Myocyte (in vitro differentiated cells): ENCODE measurements at places on chromosomes 2 and 18. TPM values are rescaled to one million over a fixed set of nuclear protein-coding genes. Genes with fewer than 3 reads are reported as not detected.

- DNase-seq = no peak
These were observed 128.4 kb downstream of the IRS1 start for GRCh38 chr2:226671141-226671676.

DNA sequence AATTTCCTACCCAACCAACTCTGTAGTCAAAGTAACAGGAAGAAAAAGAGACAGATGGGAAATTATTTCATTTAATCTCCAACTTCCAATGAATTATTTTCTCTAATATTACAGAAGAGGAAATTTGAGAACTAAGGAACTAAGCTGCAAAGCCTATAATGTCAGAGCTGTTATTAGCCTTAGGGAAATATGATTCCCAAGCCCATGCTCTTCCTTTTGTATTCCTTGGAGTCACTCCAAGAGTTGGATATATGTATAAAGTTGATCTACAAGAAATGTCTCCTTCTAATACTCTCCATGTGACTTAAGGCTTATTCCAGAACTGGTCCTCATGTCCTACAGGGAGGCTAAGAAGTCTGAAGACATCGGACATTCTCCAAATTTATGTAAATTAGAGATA is 31.6 kb upstream of the VWC2L start:
- peak; percentile 21 for DNase-seq

DNA sequence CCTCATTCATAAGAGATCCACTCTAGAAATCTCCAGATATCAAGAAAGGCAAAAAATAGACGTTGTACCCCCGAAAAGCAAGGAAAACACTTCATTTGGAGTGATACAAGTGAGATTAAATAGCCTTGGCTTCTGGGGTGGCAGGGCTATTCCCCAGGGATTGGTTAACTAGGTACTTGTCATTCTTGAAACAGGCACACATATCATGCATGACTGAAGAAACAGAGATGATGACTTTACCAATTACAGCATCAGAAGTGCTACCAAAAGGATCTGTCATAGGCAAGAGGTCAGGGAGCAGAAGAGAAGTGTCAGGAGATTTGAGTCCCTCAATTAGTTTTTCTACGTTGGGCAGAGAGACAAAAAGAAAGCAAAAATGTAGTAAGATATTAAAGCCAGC is 45.2 kb upstream of the NFU1 start:
- DNase-seq = no peak

GRCh38 chr2:99821572-99821971 is 320.8 kb downstream of the AFF3 start:
- DNase-seq = no peak

DNA sequence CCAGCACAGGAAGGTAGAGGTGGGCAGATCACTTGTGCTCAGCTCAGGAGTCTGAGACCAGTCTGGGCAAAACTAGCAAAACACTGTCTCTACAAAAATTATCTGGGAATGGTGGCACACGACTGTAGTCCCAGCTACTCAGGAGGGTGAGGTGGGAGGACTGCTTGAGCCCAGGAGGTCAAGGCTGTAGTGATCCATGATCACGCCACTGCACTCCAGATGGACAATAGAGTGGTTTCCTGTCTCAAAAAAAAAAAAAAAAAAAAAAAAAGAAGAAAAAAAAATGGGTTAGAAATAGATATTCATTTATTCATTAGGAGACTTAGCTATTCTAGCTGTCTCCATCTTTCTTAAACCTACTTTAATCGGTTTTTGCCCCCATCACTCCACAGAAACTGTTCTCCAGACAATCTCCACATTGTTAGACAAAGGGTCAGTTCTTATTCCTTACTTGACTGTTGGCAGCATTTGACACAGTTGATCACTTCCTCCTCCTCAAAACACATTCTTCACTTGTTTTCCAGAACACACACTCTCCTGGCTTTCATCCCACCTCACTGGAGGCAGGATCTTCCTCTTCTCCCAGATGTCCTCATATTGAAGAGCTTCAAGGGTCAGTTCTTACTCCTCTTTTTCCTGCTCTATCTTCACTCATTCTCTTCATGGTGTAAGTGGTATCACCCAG is 103.1 kb downstream of the DTNB start:
- no peak for DNase-seq

DNA sequence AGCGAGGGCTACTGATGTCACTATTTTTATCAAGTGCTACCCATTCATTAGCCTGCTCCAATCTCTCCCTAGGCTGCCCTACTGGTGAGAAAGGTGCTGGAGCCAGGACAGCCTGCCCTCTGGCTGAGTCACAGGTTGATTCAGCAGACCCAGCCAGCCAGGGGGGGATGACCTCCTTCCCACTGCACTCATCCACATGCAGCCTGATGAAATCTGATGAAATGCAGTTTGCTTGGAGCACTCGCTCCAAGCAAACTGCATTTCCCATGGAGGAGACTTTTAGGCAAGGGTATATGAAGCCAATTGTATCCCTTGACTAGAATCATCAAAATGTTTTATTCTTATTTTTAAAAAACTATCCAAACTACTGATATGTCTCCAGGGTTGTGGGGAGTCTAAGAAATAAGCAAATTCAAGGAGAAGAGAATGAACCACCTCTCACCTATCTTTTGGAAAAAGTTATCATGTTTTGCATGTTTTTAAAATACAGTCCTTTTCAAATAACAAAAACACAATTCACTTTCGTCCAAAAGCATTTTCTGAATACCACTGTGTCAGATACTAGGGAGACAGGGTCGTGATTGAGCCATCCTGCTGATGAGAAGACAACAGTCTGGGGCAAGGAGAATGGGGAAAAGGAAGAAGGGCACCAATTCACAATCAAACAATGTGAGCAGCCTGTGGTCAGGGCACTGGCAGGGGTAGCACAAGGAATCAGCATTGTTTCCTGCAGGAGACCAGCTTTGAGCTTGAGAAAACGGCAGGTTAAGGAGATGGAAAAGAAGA is 128.3 kb downstream of the AFF3 start:
- peak; percentile 0 for DNase-seq

DNA sequence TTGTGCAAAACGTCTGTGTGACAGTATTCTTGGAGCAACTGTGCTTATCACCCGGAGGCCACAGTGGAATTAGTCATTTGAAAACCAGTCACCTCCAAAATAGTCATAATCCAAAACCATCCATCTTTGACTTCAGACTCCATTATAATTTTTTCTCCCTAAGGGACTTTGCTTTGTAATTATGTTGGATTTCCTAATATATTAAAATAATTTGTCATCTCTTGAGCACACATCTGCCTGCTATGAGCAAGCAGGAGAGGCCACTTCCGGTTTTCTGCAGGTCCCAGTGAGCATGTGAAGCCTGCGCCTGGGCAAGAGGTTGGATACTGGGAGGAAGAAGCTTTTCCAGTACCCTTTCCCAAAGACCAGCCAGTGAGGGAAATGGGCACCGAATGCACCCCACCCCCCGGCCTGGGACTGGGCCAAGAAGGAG is 57.7 kb downstream of the ODC1 start:
- no peak for DNase-seq

DNA sequence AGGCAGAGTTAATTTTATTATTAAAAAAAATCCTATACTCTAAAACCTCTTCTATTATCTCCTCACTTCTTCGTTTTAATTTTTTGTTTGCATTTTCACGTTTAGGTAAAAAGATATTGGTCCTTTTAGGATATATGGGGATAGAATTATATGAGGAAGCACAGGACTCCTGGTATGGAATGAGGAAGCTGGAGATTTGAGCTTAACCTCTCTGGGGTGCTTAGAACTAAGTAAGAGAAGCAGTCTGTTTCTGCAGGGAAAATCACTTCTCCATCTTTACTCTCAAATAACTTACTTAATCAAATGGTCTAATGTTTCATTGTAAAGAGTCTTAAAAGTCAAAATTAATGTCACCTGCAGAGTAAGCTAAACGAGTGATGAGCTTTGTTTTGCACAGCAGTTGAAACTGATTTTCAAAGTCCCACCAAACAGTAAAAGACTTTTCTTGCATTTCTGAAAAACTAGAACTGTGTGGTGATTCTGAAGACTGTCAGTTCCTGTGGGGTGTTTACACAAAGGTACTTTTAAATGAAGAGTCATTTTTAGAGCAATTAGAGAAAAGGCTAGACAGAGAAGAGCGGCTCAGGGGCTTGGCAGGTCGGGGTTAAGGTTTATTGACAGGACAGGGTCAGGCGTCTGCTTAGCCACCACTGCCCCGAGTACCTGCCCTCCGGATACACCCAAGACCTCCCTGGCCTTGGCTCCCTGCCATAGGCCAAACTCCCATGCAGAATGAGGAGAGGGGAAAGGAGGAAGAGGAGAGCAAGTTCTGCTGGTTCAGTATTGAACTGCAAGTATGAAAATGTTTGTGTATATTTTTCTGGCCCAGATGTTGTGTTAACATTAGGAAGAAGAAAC is 21.6 kb downstream of the METAP1D start:
- DNase-seq = peak; percentile 13

- DNase-seq = no peak
These were observed 173.7 kb downstream of the SP3 start for GRCh38 chr2:173791502-173791901.

- no peak for DNase-seq
These were observed 641.1 kb downstream of the TMEM182 start for GRCh38 chr2:103402944-103403343.

- no peak for DNase-seq
These were observed 82.6 kb upstream of the RGPD5 start for GRCh38 chr2:109711230-109712122.

GRCh38 chr18:9786631-9787030 is 78.5 kb downstream of the RAB31 start:
- DNase-seq = no peak

- no peak for DNase-seq
These were observed 239.8 kb downstream of the SH3RF3 start for GRCh38 chr2:109368798-109369197.

- no peak for DNase-seq
These were observed 240.1 kb upstream of the VRK2 start for GRCh38 chr2:57806449-57806968.

DNA sequence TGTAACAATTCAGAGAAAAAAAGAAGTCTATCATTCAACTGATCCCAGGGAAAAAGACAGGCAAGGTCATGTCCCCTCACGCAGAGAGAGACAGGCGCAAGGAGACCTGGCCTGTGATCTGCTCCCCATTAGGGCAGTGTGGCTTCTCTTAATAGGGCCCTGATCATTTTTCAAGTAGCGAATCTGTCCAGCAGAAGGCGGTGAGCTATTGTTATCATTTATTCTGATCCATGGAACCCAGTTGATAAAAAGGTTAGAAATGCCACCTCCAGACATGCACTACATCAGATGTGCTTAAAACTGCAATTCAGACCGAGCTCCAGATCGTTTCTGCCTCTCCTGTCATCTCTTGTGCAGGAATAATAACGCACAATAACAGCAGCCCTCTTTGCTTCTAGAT is 1025.6 kb upstream of the PIK3C3 start:
- DNase-seq = no peak

DNA sequence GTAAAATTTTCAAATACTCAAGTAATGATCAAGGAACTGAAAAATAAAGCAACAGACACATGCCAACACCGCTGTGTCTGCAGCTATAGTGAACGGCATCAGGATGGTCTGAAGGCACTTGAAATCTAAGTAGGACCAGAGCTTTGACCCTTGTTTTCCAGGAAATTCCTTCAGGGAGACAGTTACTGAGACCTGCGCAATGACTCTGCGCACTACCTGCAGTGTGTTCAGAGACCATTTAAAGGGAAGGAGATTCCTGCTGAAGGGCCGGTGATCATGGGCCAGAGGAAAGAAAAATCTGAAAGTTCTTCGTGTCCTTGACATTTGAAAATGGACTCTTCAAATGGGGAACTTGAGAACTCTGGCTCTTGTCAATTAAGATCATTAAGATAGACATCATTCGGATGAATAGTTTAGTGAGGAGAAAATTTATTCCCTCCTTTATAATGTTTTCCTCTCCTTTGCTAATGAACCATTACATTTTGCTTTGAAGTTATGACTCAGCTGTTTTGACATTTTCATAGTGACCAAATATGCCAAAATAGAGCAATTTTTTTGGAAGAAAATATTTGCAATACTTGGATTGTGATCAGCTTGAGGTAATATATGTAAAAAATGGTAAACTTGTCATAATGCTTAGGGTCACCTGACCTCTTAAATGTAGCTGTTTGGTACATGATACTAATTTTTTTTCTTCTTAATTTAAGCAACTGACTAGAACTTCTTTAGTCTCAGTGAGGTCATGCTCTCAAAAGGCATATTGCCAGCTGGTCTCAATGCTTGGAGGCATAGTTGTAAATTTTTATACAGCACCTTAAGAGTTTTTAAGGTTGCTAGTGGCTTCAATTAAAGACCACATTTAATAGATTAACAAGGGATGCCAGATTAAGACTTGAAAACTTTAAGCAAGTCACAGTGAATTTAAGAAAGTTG is 329.3 kb downstream of the ARHGAP15 start:
- DNase-seq = no peak

GRCh38 chr2:234550511-234551107 is 53.7 kb upstream of the ARL4C start:
- DNase-seq = peak; percentile 86

DNA sequence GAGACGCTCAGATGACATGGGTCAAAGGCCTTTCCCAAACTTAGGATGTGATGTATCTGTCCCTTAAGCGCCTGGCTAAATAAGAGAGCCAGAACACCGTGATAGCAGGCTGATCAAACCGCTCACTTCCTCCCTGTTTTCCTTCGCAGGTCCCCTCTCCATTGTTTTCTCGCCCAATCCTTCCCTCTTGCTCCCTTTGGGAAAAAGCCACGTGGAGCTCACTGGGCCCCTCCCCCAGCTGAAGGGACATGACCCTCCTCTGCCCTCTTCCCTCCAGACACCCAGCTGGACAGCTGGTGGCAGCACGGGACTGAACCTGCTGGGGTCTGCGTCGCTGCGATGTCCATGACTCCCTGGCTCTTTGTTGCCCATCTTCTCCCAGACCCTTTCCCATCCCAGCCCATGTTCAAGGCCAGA is 201.7 kb downstream of the TNS1 start:
- DNase-seq = no peak

DNA sequence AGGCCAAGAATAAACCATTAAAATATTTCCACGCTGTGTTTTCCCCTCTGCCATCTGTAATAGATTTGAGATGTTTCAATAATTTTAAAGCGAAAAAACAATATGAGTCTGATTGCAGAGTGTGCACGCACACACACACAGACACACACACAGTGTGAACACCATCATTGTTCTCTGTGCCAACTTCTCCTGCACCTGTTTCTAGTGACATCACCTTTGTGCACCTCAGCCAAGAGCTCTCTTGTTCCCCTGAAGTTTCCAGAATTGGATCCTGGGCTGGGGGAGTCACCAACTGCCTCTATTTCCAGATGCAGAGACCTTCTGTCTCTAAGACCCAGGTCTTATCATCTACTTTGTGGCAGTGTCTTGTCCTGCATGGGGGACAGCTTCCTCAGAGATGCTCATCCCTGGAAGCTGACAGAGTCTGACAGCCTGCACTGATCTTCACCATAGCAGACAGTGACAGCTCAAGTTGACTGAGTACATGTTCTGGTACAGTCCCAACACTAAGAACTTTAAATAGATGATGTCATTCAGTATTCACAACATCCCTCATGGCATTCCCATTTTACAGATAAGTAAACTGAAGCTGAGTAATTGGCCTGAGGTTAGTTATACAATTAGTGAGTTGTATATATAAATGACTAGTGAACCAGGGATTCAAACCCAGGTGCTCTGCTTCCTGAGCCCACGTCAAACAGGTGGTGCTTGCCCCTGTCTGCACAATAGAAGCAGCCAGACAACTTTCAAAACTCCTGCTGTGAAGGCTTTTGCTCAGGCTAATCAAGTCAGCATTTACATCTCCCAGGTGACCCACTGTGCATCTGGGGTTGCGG is 39.4 kb downstream of the ACOXL start:
- no peak for DNase-seq

MC2R gene
- total RNA-seq = not detected in 2 replicates

DOK6 gene
- not detected in 2 replicates for total RNA-seq

SLC35G4 gene
- total RNA-seq = not detected in 2 replicates

KCNG2 gene
- 0.08 and 0.42 TPM in 2 replicates for total RNA-seq

SPP2 gene
- not detected in 2 replicates for total RNA-seq

CDKL4 gene
- 1.6 and 3.5 TPM in 2 replicates for total RNA-seq

SERPINB11 gene
- not detected in 2 replicates for total RNA-seq

NTSR2 gene
- not detected in 2 replicates for total RNA-seq
